HFFc6 (cell line): ENCODE measurements at places on chromosomes 3 and 15. TPM values are rescaled to one million over a fixed set of nuclear protein-coding genes. Genes with fewer than 3 reads are reported as not detected.

DNA sequence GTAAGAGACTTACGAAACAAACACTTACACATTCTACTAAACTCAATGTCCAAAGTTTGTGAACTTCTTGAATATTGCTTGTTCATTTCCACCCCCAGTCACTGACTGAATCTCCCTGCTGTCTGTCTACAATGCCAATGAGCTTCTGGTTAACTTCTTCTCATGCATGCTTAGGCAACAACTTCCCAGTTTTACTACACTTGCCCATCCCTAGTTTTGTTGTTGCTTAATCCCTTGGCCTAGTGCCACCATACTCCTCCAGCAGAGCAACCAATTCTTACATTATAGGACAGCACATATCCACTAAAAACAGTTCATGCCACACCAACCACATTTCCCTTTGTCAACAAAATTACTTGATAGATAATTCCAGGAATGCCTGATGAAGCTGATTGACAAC lies 40.9 kb upstream of the CCR2 start:
- no peak for DNase-seq

DNA sequence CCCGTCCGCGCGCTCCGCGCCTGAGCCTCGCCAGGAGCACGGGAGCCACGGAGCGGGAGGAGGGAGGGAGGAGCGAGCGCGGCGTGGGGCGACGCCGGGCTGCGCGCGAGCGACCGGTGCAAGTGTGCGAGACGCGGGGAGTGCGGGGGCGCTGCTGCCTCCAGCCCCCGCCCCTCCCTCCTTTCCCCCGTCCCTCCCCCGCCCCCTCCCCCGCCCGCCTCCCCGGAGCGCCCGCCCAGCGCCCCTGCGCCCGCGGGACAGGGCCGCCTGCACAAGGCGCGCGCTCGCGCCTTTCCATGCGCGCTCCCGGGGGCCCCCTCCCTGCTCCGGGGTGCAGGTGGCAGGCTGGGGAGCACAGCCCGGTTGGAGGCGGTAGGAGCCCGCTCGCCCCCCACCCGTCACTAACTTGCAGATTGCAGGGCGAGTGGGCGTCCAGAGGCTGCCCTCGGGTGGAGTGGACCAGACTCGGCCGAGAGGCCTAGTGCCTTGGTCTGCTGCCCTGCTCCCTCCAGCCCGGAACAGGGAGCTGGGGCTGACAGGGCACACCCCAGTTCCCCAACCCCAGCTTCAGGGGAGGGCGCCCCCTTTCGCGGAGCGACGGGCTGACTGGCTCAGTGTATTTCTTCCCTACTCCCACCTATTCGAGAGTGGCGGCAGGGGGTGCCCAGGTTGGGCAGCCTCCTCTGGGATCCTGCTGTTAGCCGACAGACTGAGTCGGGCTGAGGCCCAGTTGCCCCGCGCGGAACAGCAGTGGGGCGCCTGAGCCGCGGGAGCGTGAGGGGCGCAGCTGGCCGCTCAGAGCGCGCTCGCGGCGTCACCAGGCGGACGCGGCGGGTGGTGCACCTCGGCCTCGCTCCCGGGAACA lies at the start of gene WNT7A:
WNT7A (minus strand) TSS at position 126 of the 865 bp plus-strand sequence. CDS start 255 bp downstream, outside the sequence.
- no peak for DNase-seq

DNA sequence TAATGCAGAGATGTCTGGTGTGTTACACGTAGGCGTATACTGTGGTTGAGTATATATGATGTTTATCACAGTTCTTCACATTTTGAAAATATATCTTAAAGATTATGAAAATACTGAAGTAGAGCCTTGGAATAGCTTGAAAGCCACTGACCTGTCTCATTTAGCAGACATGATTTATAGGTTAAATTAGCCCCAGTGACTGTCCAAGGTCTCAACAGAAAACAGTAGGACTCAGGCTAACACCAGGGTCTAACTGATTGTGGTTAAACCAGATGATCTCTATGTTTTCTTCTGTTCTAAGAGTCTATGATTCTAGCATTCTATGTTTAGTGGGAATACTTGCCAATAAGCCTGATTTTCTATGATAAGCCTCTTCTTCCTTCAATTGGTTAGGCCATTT lies 166.4 kb upstream of the NR2E3 start:
- DNase-seq = no peak

DNA sequence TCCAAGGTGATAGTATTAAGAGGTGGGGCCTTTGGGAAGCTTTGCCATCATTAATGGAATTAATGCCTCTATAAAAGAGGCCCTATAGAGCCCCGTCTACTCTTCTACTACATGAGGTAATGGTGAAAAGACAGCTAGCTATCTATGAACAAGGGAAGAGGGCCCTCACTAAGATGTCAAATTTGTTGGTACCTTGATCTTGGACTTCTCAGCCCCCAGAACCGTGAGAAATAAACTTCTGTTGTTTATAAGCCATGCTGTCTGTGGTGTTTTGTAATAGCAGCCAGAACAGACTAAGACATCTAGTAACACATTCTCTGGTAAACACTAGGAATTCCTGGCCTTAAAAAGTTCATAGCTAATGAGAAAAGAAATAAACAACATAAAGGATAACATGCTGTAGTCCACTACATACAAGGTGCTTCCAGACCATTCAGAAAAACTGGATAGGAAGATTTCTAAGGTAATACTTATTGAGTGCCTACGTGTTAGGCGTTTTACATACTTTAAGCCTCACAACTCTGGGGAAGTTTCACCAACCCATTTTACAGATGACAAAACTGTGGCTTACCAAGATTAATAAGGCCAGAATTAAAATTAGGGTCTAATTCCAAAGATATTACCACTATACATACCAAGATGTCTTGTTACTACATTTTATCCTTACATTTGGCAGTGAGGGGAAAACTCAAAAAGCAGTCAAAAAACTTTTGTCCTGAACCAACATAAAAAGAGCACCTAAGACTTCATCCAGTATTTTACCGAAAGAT lies 3.2 kb downstream of the UBE3A start:
- no peak for DNase-seq

- DNase-seq = no peak
These were observed 219.5 kb upstream of the CBLB start for GRCh38 chr3:106088304-106088703.

GRCh38 chr15:57849317-57849716 lies 142.8 kb downstream of the POLR2M start:
- no peak for DNase-seq

DNA sequence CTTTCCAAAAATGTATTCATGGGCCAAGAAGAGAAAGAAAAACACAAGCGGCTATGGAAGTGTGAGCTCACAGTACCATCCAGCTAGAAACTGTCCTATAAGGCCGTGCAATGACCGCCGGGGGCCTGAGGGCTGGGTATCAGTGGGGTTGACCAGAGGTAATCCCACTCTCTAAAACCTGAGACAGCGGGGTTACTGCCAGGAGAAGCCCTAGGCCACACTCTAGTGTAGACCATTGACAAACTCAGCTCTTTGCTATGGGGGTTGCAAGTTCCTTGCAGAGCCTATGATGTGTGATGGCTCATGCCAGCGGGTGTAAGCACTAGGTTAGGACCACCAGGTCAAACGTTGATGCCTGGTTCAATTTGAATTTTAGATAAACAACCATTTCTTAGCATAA lies 25.9 kb upstream of the SLCO2A1 start:
- no peak for DNase-seq

DNA sequence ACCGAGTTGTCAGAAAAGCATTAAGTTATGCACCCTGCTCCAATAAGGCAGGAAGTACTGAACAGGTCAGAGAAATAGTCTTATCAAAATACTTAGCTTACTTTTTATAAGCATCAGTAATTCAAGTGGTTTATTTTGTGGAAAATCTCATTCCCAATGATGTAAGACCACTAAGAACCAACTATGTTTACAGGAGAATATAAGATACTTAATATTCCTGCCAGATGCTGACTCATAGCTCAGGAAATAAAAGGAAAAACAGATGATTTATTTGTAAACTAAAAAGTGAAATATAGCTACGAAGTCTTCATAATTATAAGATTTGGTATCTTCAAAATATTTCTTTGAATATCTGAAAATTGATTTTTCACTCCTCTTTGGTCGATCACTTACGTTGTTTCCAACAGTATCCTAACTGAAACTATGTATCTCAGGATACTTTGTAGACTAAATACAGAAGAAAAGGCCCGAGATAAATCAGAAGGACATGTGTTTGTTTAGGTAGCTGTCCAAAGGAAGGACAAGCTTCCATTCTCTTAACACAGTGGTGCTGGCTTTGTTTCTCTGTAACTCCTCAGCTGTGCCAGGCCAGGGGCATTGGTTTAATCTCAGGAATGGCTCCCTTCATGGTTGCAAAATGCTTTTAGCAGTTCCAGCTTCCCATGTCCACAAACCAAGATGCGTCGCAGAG lies 295.8 kb downstream of the GBE1 start:
- DNase-seq = no peak

- no peak for DNase-seq
These were observed 259.8 kb downstream of the MAGI1 start for GRCh38 chr3:65778968-65779367.

FANCD2OS gene
- not detected in 2 replicates for total RNA-seq

CAPN3 gene
- 1.4 and 1.7 TPM in 2 replicates for total RNA-seq

MCF2L2 gene
- total RNA-seq = not detected in 3 replicates

FAM81A gene
- not detected in 3 replicates for total RNA-seq

RTP1 gene
- total RNA-seq = not detected in 3 replicates

TRIM42 gene
- not detected in 3 replicates for total RNA-seq
